Activated CD8-positive, alpha-beta memory T cell treated with anti-CD3 and anti-CD28 coated beads, Interleukin-2, amount 10 ng/mL, durations not matched to agents 7 days and 5 days (primary cell): ENCODE measurements at places on chromosomes 4 and X. TPM values are rescaled to one million over a fixed set of nuclear protein-coding genes. Genes with fewer than 3 reads are reported as not detected.

DNA sequence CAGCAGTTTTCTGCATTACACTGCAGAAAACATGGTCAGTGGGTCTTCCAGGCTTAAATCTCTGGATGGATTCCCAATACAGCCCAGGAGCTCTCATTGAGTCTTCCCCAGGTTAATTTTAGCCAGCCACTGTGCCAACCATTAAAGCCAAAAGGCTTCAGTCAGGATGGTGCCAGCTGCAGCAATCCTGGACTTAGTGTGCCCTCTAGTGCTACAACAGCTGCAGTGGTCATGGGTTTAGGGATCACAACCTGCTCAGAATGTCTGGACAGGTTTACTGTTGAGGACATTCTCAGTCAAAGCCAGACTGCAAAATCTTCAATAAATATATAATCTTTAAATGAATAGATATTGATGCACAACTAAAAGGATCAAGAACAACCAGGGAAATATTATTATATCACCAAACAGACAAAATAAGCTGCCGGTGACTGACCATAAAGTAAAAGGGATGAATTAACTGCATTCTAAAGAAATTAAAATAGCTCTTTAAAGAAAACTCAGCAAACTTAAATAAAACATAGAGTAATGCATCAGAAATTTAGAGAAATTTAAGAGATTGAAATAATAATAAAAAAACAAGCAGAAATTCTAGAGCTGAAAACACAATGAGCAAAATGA, 639.9 kb downstream of the SPOCK3 start:
- no peaks in the 10 kb centered on the region for H3K27me3 ChIP-seq
- no peaks in the 10 kb centered on the region for H3K4me1 ChIP-seq
- no peak overlapping the region for H3K27ac ChIP-seq
- no peaks in the 10 kb centered on the region for H3K36me3 ChIP-seq
- H3K4me3 ChIP-seq: no peak overlapping the region

DNA sequence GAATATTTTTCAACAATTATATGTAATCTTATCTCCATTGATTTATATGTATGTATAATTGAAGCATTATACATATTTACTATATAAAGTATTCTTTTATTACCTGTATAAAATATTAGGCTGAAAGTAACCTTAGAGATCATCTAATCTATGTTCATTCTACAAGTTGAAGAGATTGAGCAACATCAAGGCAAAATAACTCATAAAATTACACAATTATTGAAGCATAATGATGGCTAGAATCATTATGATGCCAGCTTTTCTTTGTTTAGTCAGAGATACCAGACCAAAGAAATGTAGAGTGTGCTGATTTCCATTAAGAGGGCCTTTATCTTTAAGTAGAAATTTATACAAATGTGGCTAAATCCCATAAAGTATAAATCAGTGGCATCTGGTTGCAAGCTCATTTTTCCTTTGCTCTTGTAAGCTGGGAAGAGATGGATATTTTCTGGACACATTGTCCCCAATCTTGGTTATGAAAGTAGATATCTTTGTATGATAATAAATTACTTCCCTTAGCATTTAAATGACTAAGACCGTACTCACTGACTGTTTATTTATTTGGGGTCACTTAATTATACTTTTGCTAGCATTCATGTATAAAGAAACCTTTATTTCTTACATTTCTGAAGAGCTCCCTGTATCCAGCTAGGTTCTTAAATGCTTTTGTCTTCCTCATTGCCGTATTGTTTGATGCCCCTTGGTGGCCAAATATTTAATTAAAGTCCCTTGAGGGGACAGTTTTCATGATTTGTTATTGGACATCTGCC, 339.8 kb downstream of the PCDH7 start:
- DNase-seq: no peak
- H3K36me3 ChIP-seq: no peaks in the 10 kb centered on the region
- no peaks in the 10 kb centered on the region for H3K27me3 ChIP-seq
- no peaks in the 10 kb centered on the region for H3K4me1 ChIP-seq

The ART3 gene
- total RNA-seq: not detected

GRCh38 chr4:5826437-5827107, 66.3 kb downstream of the CRMP1 start:
- DNase-seq: no peak
- H3K36me3 ChIP-seq: no peaks in the 10 kb centered on the region
- H3K27me3 ChIP-seq: peaks cover 14% of the 10 kb centered on the region

- H3K27me3 ChIP-seq: no peaks in the 10 kb centered on the region
- no peak overlapping the region for H3K27ac ChIP-seq
- H3K4me1 ChIP-seq: no peaks in the 10 kb centered on the region
Observed at GRCh38 chr4:24040811-24041210, 151.0 kb upstream of the PPARGC1A start.

The GPR82 gene
- 0.21 TPM for total RNA-seq

- H3K4me3 ChIP-seq: no peak overlapping the region
- no peak overlapping the region for H3K27ac ChIP-seq
- H3K27me3 ChIP-seq: no peaks in the 10 kb centered on the region
- H3K36me3 ChIP-seq: no peaks in the 10 kb centered on the region
Observed at GRCh38 chr4:19776929-19777328, 474.8 kb upstream of the SLIT2 start.

The CITED1 gene
- total RNA-seq: not detected

GRCh38 chr4:1052231-1052671, 40.8 kb downstream of the FGFRL1 start:
- no peak for DNase-seq
- H3K4me3 ChIP-seq: no peak overlapping the region

DNA sequence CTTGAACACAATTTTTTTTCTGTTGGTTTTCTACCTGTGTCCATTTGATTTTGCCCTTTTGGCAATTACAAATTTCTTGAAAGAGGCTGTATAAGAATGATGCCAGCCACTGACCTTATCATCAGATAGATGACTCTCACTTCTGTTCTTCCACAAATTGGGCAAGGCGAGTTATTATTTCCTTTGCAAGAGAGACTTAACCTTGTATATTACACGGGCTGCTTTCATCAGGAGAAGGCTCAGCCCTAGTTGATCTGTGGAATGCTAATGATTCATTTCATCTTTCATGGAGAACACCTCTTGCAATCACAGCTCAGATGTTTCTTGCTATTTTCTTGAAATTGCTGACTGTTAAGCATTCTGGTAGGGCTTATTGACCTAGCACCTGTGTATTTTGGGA, 1155.4 kb downstream of the STIM2 start:
- H3K27me3 ChIP-seq: no peaks in the 10 kb centered on the region
- H3K4me1 ChIP-seq: no peaks in the 10 kb centered on the region
- H3K4me3 ChIP-seq: no peak overlapping the region

GRCh38 chr4:145773581-145774234, 93.8 kb downstream of the C4orf51 start:
- DNase-seq: no peak
- H3K4me3 ChIP-seq: no peak overlapping the region
- H3K4me1 ChIP-seq: peaks cover 11% of the 10 kb centered on the region
- H3K27me3 ChIP-seq: no peaks in the 10 kb centered on the region

The LRAT gene
- not detected for total RNA-seq

- no peak overlapping the region for H3K27ac ChIP-seq
- DNase-seq: no peak
- no peaks in the 10 kb centered on the region for H3K27me3 ChIP-seq
- no peaks in the 10 kb centered on the region for H3K36me3 ChIP-seq
- H3K4me3 ChIP-seq: no peak overlapping the region
Observed at GRCh38 chr4:27861802-27862201, 1001.2 kb downstream of the STIM2 start.

DNA sequence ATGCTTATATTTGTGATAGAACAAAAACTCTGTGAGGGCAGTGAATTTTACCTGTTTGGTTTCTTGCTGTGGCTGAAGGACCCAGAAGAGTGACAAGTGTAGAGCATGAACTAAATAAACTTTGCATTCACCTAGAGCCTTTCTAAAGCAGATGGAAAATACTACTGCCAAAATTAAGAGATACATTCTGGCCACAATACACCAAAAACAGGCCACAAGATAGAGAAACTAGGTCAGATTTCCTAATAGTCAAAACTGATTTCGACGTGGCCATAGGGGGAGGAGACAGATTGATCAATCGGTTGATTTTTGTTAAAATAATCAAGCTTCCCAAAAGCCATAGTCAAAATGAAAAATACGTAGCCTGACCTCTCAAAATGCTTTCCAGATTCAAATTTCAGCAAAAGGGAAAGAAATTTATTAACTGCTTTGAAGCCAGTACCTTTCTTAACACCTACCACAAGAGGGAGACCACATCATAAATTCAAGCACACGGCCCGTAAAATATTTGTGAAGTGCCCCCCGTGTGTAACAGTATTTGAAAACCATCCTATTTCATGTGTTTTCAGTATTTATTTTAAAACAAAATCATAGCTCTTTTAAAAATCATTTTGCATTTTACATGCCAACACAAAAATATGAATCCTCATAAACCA, 132.4 kb downstream of the CORIN start:
- H3K27me3 ChIP-seq: peaks cover 28% of the 10 kb centered on the region
- H3K4me1 ChIP-seq: no peaks in the 10 kb centered on the region
- no peaks in the 10 kb centered on the region for H3K36me3 ChIP-seq

GRCh38 chr4:54433686-54434085, 204.6 kb downstream of the PDGFRA start:
- no peak overlapping the region for H3K4me3 ChIP-seq
- peaks cover 2% of the 10 kb centered on the region for H3K27me3 ChIP-seq
- H3K4me1 ChIP-seq: no peaks in the 10 kb centered on the region
- H3K27ac ChIP-seq: no peak overlapping the region
- no peak for DNase-seq
- H3K36me3 ChIP-seq: no peaks in the 10 kb centered on the region
